H1 (cell line): ENCODE measurements at places on chromosomes 12 and 14.

DNA sequence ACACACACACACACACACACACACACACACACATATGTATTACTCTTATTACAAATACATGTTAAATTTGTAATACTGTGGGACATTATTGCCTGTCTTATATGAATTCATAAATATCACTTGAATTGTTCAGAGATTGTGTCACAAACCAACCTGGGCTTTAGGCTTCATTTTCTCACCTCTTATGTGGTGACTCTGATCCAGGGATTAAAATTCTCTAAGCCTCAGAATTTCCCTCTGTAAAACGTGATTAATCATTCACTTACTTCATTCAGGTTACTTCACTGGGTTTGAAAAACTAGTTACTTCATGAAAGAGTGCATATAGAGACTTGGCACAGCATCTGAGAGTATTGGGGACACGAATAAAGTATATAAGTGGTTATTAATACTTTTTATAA, 240.3 kb upstream of the PDZRN4 start:
- DNase-seq: no peak

DNA sequence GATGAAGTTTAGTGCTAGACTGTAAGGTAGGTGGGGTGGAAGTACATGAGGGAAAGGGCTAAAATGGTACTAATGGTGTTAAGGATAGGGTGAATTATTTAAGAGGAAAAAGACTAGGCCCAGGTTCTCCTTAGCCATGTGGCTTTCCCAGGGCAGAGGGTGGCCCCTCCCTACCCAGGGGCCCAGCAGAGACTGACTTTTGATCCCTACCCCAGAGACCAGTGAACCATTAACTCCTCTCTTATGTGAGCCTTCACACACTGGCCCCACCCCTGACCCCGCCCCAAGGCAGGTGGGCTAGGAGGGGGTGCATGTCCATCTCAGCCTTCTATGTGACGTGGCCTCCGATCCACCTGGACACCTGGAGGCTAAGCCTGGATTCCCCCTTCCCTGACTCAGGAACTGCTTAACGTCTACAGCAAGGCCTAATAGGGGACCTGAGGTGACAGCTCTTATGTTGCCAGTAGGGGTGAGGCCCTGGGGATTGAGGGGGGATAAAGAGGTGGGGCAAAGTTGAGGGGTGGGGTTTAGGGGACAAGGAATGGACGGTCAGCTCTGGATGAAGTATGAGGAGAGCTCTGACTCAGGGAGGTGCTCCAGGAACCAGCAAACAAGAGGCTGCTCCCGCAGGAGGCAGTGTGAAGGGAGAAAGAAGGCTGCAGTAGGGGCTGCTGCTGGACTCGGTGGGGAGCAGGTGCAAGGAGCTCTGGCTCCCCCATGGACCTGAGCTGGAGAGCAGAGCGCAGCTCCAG, 757 bp downstream of the SLC39A5 start:
- no peak for DNase-seq

DNA sequence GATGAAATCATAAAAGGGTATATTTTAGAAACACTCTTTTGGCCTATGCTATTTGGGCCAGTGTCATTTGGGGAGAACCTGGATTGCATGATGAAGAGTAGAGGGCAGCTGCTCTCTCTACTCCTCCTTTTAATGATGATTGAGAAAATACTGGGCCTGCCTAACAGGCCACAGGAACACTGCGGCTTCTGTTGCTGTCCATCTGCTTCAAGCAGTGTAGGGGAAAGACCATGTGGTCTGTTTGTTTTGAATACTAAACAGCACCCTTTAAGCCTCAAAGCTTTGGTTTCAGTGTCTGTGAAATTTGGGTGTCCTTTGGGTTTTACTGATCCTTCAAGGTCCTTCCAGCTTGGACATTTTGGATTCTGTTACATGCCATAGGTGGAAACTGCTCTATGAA, 78.0 kb downstream of the TTC6 start:
- DNase-seq: no peak

- DNase-seq: no peak
Measured at GRCh38 chr12:102681747-102682146, 201.4 kb upstream of the IGF1 start.

DNA sequence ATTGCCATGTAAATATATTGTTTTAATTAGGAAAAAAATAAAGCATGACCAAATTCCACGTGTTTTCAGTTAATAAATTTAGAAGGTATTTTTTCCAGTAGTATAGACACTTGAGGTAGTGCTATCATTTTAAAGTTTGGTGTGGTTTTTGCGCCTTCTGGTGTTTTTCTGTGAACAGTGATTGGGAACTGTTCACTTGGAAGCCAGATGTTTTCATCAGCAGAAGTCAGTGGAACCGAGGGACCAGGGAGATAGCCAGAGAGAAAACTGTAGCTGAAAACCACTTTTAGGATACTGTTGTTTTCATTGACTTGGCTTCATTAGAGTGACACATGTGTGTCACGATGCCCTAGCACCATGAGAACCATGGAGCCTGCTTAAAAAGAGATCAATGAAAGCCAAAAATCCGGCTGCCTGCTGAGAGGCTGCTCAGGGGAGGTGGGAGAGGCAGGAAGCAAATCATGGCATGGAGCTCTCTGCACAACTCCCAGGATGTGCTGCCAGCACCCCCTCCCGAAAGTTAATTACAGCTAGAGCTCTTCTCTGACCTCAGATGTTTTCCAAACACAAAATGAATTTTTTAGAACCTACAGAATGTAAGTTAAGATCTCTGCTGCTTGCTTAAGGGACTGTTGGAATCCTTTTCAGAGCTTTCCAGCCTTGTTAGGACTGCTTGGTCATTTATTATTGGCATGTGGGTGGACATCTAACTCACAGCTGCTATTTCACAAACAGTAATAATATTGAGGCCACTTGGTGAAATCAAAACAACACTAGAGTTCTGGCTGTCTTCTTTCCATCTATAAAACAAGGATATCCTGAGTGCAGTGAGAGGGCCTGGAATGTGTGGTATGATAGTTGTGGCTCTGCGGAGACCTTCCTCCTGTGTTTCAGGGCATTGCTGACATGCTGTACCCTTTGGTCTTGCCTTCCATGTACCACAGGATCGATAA, 192.3 kb downstream of the ANO4 start:
- no peak for DNase-seq

- DNase-seq: no peak
Measured at GRCh38 chr14:58772794-58773620, 135.2 kb downstream of the DACT1 start.

DNA sequence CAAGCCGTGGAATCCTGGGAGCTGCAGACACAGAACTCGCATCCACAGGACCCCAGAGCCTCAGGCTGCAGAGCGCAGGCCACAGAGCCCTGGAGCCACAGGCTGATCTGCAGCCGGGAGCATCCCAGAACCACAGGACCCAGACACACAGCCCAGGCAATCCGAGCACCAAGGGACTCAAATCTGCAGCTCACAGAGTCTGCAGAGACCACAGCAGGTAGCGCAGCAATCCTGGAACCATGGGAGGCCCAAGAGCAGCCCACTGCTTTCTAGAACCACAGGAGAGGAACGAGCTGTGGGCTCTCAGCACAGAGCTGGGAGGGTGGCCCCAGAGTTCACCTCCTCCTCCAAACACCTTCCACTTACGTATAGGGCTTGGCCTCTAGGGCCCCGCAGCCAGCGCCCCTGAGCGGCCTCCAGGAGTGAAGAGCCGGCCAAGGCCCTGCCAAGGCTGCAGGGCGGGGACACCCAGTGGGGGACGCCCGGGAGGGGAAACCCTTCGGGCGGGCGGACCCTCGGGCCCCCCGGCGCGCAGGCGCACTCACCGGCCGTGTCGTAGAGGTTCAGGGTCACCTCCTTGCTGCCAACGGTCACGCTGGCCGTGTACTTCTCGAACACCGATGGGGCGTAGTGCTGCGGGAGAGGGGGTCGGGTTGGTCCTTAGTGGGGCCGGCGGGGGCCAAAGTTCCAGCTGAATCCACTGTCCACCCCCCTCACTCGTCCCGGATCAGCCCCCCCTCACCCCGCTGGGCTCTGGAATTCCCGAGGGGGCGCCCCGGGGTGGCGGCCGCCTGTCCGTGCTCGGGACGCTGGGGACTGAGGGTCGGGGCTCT, 665 bp downstream of the RHOF start:
- DNase-seq: no peak

- no peak for DNase-seq
Measured at GRCh38 chr12:103799857-103800771, 40.9 kb downstream of the NT5DC3 start.

- DNase-seq: no peak
Measured at GRCh38 chr12:116201908-116202307, 75.6 kb downstream of the MED13L start.

DNA sequence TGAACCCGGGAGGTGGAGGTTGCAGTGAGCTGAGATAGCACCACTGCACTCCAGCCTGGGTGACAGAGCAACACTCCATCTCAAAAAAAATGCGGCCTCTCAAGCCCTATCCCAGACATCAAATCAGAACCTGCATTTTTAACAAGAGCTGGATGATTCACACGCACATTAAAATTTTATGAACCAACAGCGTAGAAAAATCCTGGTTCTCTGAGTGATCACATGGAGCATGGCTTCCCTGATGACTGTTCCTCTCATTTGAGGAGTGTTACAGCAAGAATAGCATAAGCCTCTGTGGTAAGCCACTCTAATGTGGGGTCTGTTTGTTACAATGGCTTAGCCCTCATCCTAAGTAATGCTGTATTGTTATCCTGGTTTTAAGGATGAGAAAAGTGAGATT, 163.6 kb downstream of the BRMS1L start:
- no peak for DNase-seq

- no peak for DNase-seq
Measured at GRCh38 chr12:47110011-47110541, 30.3 kb upstream of the AMIGO2 start.

DNA sequence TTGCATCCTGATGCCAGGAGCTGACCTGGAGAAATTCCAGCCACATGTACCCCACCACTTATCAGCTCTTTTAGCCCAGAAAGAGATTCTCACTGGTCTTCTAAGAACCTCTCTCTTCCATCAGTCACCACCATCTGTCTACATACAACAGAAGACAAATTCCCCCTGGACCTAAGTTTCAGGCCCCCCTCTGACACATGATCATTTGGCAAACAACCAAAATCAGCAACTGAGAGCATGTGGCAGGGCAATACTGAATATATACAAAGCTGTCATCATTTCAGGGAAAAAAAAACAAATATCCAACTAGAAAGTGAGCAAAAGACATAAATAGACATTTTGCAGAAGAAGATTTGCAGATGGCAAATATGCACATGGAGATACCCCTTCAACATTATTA, 180.2 kb downstream of the FOXN3 start:
- no peak for DNase-seq

DNA sequence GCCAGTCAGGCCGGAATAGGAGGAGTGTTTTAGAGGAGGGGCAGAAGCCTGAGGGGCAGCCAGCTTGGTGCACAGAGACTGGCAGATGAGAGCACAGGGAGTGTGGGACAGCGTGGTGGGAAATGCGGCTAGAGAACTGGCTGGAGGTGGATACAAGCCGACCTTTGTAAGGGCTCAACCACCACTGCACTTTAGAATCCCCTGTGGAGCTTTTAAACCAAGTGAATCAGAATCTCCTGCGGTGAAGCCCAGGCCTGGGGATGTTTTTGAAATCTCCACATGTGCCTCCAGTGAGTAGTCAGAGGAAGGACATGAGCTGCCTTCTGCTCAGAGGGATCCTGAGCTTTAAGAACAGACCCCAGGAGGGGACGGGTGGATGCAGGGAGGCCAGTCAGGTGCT, 10.9 kb upstream of the PCED1B start:
- peak; percentile 50 for DNase-seq

GRCh38 chr14:63267171-63267570, 51.6 kb downstream of the GPHB5 start:
- DNase-seq: no peak

DNA sequence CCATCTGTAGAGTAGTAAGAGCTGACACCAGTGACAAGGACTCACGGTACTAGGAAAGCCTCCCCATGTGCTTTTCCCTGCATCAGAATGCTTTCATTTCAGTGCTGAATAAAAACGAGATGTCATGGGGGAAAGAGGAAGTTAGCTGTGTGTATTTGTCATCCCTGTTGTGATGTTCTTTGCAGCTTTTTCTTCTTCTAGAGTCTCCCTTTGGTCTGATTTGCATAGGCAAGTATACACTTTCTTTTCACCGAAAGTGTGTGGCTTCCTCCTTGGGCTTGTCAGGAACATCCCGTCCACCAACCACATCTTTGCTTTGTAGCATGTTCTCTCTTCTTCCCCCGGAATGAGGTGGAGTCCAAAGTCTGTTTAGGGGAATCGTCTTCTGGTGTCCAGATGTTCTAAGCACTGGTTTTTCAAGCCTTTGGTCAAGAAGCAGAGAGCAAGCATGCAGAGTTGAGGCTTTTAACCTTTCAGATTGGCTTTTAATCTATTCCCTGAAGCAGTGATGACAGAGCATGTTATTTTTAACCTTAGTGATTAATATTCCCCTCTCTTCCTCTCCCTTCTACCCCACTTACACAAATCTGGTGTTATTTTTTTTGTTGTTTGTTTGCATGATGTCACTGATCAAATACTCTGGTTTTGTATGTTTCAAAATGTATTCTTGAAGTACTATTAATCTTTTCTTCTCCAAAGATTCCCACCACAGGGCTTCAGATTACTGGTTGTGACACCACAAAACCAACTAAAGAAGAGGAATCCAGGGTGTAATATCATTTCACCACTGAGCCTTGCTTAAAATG, 163.4 kb downstream of the SAMD4A start:
- no peak for DNase-seq

GRCh38 chr12:96230646-96231045, 36.5 kb downstream of the ELK3 start:
- no peak for DNase-seq

DNA sequence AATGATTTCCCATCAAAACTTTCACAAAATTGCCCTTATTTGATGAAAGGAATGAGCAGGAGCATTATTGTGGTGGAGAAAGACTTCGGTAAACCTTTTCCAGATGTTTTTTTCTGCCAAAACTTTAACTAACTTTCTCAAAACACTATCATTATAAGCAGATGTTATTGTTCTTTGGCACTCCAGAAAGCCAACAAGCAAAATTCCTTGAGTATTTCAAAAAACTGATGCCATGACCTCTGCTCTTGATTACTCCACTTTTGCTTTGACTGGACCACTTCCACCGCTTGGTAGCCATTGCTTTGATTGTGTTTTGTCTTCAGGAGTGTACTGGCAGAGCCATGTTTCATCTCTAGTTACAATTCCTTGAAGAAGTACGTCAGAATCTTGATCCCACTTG, 29.7 kb upstream of the RAB21 start:
- no peak for DNase-seq

GRCh38 chr12:29698756-29699155, 85.0 kb downstream of the TMTC1 start:
- no peak for DNase-seq
